ENCODE measurements at places on chromosomes 1 and 21. TPM values are rescaled to one million over a fixed set of nuclear protein-coding genes. Genes with fewer than 3 reads are reported as not detected.

DNA sequence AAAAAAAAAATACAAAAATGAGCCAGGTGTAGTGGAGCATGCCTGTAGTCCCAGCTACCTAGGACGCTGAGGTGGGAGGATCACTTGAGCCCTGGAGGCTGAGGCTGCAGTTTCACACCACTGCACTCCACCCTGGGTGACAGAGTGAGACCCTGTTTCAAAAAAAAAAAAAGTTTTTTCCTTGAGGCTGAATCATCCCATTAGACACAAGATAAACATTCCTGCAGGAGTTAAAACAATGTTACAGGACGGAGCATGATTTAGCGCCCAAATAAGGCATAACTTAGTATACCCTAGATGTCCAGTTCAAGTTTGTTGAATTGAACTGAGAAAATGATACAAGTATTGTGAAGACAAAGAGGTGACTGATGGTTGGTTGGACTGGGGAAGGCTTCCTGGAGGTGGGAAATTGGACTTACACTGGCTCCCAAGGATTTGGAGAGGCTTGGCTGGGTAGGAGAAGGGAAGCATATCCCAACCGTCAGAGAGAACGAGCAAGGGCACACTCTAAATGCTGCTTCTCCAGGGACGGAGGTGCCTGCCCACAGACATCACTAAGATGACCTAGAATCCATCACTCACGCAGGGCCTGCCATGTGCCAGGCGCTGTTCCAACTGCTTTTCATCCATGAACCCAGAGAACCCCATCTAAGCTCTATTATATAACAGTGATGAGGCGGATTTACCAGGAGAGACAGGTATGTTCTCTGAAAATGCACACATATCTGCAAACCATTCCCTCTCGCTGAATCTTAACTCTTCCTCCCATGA, 610.6 kb downstream of the KIF26B start:
- no peak for DNase-seq

DNA sequence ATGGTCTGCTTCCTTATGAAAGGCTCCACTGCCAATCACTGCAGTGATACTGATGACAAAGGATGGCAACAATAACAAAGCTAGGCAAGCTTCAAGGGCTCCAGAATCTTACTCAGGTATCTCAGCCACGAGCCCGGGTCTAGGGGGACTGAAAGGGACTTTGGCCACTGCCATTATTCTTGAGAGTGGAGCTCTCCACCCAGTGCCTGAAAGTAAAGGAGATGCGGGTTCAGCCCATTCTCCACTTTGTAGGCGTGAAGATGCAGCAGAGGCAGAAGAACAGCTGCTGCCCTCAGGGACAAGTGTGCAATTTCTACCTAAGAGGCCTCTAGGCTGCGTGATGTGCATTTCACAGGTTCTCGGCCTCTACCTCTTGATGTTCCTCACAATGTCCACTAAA, 31.4 kb upstream of the SLAMF9 start:
- DNase-seq = no peak

The CFHR2 gene
- not detected for total RNA-seq

- no peak for DNase-seq
Measured at GRCh38 chr1:227073786-227074185, 133.7 kb downstream of the COQ8A start.

- DNase-seq = no peak
Measured at GRCh38 chr1:40594187-40594531, 62.7 kb downstream of the ZNF684 start.

The LRRC71 gene
- 0.77 TPM for total RNA-seq

GRCh38 chr1:54227091-54227602, 27.2 kb downstream of the MRPL37 start:
- no peak for DNase-seq

DNA sequence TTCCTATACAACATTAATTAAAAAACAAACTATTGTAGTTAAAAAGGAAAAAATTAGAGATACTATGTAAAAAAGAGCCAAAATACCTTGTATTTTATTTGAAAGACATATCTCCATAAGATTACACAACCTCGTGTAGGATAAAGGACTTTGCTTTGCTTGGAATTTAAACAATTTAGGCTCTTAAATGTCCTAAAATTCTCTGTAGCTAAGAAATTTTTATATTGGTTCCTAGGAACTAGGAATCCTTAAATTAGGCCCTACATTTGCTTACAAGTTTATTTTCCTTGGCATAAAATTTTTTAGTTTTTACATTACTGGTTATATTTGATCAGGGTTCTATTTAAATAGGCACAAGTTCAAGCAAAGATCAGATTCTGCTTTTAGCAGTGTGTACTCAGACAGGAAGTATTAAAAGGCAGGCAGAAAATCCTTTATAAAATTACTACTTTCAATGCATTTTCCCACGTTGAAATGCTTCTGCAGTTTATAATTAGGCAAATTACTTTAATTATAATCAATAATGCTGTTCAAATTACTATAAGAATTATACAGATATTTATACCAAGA, 3.4 kb upstream of the ANGPTL3 start:
- DNase-seq = no peak

- peak; percentile 66 for DNase-seq
Measured at GRCh38 chr1:201267481-201268229, 15.7 kb upstream of the PKP1 start.

- peak; percentile 73 for DNase-seq
Measured at GRCh38 chr1:226778657-226779058, 39.6 kb upstream of the ITPKB start.

DNA sequence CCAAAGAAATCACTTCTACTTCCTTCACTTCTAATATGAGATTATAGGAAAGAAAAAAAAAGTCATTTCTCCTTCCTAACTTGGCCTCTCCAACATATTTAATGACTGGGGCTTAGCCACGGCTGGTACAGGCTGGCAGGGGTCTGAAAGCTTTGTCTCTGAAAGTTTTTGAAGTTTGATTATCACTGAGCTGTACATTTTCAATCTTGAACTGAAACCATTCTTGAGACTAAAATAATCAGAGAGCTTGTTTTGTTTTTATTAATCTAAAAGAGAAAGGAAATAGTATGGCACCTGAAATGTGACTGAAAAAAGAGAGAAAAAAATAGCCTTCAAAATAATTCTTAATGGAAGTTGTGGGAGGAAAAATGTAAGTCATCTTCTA, 3.8 kb upstream of the KRTAP19-8 start:
- no peak for DNase-seq

The TNFSF4 gene
- 0.13 TPM for total RNA-seq

DNA sequence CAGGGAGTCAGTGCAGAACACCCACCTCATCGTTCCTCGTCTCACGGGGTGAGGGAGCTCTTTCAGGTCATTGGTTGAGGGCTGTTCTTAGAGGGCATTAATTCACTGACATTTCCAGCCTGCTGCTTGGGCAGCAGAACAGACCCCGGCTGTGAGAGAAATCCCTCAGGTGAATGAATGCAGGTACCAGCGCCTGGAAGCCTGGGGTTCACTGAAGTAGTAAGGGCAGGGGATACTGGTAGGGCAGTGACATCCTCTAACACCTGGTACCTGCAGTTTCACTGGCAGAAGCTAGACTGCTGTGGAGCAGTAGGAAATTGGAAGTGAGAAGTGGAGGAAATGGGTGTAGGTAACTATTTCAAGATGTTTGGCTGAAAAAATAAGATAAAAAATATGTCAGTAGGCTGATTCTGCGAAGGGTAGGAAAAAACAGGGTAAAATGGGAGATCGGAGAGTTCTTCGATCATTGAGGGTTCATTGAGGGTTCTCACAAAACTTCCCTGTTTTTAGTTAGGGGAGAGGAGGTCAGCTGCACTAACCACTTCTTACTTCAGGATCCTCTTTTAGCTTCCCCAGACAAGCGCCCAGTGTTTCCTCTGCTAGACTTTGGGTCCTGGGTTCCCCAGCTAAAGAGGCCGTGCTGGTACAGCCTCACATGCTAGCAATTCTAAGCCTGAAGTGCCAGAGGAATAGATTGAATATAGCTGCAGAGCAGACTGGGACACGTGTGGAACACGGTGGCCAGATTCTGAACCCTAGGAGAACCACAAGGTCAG, 55.2 kb downstream of the RNF220 start:
- DNase-seq = no peak

GRCh38 chr1:30984165-30984889, 75.8 kb upstream of the SDC3 start:
- no peak for DNase-seq

The VANGL2 gene
- 0.10 TPM for total RNA-seq

The ADAM30 gene
- not detected for total RNA-seq

Measured in Panc1 (cell line).